ENCODE measurements at places on chromosomes 16 and 17.

- no peak for DNase-seq
Observed at GRCh38 chr17:15274017-15274416, 8.9 kb upstream of the PMP22 start.

DNA sequence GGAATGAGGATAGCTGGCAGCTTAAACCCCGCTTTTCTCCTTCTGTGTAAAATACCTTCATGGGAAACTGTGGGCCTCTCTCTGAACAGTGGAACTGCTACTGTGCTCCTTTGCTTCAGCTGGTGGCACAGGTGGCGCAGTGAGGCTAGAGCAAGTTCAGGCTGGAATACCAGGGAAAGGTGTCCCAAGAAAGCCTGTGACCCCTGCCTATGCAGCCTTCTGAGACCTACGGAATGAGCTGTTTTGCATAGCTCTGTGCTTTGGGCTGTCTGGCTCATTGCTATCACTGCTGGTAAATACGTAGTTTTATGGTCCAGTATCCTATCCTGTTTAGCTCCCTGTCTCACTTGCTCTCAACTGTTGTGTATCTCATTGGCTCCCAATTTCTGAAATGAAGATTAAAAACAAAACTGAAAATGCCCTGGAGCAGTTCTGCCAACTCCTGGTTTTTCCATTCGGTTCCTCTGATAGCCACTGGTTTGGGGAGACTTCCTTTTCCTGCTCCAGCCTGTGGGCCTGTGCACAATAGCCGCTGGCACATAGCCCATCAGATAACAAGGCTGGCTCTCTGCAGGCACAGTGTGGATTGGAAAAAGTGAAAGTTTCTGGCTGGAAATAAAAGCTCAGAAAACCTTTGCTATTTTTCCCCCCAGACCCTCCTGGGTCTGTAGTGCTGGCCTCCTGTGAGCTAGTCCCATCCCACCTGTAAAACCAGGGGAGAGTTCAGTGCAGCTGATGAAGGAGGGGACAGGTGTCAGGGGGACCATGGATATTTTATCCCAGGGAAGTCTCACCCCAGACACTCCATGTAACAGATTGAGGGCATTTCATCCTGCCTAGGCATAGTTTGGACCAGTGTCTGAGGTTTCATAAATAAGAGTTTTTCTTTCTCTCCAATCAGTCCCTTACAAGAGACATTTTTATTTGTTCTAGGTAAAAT is 24.0 kb downstream of the LIMD2 start:
- no peak for DNase-seq

DNA sequence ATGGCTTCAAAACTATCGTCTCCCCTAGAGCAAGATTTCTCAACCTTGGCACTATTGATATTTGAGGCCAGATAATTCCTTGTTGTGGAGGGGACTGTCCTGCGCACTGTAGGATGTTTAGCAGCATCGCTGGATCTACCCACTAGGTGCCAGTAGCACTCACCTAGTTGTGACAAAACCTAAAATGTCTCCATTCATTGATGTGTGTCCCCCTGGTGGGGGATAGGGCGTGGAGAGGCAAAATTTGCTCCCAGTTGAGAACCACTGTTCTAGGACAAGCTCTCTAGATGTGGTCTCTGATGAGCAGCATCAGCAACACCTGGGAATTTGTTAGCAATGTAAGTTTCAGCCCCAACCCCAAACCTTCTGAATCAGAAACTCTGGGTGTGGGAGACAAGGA is 259.0 kb downstream of the XYLT1 start:
- DNase-seq: peak; percentile 35

DNA sequence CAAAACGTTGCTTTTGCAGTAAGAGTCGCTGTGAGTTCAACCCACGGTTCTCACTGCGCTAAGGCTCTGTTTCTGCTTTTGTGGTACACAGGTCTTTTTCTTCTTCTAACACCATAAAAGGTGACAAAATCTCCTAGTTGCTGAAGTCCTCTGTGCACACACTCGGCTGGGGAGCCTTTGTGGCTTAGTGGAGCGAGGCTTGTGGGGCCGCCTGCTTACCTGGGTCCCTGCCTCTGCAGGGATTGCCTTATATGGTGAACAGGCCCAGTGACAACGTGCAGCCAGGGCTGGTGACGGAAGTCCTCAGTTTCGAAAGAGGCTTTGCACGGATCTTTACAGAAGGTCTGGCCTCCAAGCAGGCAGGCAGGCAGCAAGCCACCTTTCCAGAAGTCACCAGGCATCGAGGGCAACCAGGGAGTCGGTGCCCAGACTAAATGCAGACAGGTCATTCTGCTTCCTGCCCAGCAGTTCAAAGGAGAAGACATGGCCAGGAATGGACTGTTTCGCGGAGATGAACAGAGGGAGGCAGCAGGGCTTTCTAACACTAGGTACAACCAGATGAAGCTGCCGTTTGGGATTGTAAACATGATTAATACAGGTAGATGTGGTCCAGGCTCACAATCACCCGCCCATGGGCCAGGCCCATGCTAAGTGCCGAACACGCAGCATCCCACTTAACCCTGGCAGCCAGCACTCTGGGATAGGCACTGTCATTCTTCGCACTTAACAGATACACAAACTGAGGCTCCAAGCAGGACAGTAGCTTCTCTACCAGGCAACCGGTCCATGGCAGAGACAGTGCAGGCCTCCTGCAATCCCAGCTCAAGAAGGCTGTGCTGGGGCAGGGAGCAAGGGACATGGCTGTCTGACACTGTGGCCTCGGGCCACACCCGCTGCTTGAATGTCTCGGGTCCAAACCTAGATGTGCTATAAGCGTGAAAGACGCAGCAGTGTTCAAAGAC is 10.7 kb upstream of the MEAK7 start:
- DNase-seq: peak; percentile 86

DNA sequence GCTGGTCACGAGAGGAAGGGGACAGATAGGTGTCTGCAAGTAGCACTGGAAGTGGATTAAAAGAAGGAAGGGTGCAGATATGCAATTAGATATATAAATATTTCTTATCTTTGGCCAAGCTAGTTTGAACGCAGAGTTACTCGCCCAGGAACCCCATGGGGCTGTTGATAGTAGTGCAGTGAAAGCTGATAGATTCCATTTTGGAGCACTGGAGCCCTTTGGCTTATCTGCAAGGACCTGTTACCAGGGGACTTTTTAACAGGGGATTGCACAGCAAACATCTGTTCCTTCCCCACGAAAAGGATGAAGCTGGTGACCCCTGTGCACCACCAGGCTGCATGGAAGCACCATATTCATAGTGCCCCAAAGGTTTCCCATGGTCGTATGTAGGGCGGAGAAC is 218.7 kb downstream of the SHISA9 start:
- DNase-seq: no peak

DNA sequence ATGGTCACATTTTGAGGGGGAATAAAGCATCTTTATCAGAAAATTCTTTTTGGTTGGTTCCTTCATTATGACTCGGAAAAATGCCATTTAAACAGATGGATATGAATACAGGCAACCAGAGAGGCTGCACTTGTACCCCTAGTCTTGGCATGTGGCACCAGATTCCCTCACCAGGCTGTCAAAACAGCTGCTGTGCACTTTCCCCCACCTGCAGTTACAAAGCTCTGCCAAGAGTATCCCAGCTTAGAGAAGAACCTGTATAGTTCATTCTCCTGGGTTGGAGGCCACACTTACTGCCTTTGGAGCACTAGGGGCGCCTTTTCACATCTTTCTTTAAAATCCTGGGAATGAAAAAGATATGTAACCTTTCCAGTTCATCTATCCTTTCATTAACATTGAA is 190.3 kb downstream of the KIF2B start:
- no peak for DNase-seq

GRCh38 chr16:82943371-82943770 is 316.6 kb downstream of the CDH13 start:
- DNase-seq: no peak

DNA sequence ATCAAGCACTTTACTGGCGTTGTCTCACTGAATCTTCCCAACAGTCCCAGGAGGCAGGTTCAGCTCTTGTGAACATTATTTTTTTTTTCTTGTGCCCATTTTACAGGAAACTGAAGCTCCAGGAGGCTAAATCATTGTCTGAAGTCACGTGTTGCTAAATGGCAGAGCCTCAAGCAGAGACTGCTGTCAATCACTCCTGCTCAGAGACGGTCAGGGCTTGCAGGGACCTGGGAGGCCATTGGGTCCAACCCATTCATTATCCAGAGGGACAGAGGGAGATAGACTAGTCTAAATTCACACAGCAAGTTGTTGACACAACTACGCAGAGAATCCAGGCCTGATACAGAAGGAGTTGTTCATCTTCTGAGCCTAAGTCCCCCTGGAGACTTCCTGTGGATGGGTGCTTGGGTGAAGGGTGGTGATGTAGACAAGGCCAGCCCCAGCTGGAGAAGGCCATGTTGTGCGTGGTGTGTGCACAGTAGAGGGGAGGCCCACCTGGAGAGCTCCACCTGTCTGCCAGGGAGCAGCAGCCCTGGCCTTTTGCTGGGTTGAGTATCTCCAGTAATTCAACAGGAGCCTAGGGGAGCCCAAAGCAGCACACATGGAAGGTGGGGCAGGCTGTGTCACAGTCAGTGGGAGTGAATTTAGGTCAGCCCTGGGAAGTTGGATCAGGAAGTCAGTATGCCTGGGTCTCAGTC is 24.3 kb upstream of the C1QL1 start:
- no peak for DNase-seq

GRCh38 chr17:42868338-42868737 is 17.3 kb downstream of the AOC3 start:
- DNase-seq: no peak

- DNase-seq: no peak
Observed at GRCh38 chr16:3481696-3482658, 13.3 kb downstream of the C16orf90 start.

DNA sequence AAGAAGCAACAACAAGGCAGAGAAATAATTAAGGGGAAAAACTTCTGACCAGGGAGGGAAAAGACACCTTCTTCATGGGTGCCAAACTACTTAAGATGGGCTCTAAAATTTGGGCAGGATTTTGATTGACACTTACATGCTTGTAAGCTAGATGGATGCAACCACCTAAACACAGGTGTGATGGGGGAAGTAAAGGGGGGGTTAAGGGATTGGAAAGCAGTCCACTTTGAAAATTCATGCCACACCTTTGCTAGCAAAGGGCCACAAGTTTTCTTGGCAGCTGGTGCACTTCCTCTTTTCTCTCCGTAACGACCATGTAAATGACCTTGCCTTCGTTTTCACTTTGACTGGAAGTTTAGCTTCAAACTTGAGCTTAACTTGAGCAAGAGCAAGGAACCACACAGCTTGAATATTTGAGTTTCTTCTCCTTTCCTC is 14.3 kb upstream of the PRKAR1A start:
- DNase-seq: peak; percentile 30

DNA sequence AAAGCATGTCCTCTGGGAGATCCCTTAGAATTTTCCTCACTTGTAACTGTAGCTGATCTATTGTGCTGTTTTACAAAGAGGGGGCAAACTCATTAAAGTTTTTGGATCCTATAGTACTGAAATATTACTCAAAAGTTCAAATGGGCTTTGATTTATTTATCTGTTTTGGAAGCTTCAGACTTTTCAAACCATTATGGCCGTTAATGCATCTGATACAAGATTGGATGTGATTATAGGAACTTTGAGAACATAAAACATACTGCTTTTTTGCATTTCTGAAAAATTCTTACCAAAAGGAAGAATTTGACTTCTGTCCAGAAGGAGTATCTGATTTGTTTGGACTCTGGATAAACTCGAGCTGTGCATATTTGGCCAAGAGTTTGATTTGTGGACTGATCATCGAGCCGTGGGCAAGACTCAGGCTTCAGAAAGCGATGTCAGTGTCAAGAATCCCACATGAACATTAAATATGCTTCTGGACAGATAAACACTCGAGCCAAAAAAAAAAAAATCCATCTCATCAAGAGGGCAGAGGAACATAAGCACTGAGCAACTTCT is 8.2 kb upstream of the MARCHF10 start:
- DNase-seq: no peak

GRCh38 chr16:68636818-68637217 is 8.3 kb upstream of the CDH3 start:
- no peak for DNase-seq

- no peak for DNase-seq
Observed at GRCh38 chr16:65372171-65372570, 250.3 kb upstream of the CDH11 start.

DNA sequence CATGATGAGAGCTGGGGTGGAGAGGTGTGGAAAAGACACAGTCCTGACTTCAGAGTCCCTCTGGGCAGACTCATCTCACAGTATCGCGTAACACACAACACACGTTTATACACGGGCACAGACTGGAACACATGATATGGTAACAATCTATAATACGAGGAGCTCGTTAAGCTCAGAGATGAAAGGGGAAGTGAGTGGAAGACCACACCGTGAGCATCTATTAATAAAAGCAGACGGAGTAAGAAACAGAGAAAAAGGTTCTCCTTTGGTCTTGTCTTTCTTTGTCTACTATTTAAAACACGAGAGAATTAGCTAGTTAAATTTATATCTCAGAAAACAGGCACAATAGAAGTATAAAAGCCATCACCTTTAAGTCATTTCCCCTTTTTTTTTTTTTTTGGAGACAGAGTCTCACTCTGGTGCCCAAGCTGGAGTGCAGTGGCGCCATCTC is 13.5 kb downstream of the ANKRD11 start:
- DNase-seq: no peak

DNA sequence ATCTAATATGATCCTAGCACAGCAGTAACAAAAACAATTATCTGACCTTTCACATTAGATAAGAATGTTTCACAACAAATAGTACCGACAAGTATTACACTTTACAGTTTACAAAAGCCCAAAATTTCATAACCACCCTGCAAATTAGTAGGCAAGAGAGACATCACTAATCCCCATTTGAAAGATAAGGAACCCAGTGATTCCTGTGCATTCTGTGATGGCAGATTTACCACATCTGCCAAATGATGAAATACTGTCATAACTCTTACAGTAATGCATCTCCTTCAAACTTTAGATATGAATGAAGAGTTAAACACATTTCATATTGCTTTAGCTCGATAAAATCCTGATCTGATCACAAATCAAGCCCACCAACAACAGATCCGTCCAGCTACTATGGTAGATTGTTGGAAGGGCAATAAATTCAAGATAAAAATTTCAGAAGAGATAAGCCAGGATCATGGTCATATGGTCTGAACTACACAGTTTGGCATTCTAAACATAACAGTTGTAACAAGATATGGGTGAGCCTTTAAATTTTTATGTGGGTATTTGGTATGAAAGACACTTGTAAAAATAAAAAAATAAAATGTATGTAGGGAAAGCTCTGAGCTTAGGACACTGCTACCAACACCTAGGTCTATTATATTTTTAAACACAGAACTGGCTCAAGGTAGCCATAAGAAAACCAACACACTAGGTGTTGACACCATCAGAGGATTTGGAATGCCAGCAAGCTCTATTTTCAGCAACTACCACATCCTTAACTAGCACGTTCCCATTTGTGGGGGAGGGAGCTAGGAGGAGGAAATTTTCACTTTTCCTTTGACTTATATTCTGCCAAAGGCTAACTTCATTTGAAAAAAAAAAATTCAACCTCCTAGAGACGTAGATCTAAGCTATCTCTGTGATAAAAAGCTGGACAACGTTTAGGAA is 9.3 kb downstream of the YWHAE start:
- DNase-seq: no peak

DNA sequence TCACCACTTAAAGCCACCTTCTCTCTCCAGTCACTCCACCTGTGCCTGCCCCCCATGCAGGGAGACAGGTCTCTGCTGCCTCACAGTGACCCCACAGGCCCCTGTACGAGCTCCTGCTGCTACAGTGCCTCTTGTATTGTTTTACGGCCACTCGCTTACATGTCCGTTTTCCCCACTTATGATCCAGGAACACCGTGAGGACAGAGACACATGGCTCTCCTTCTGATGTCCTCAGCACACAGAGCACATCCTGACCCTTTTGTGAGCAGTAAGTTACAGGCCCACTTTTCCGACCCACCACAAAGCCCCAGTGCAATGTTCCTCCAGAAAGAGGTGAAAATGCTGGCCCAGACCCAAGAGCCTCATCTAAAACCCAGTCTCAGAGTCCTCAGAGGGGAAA is 84.8 kb upstream of the GNAO1 start:
- DNase-seq: no peak

Data from CD4-positive, alpha-beta T cell treated with Interleukin-12 subunit alpha and Interleukin-12 subunit beta, for 1 hour (primary cell).